Right lobe of liver (tissue), 6 donors: ENCODE measurements at places on chromosomes 16 and 17. TPM values are rescaled to one million over a fixed set of nuclear protein-coding genes. Genes with fewer than 3 reads are reported as not detected.

ZNRF1 gene
- 18.8 TPM for total RNA-seq

GDPD1 gene
- total RNA-seq: 5.8 TPM

DNA sequence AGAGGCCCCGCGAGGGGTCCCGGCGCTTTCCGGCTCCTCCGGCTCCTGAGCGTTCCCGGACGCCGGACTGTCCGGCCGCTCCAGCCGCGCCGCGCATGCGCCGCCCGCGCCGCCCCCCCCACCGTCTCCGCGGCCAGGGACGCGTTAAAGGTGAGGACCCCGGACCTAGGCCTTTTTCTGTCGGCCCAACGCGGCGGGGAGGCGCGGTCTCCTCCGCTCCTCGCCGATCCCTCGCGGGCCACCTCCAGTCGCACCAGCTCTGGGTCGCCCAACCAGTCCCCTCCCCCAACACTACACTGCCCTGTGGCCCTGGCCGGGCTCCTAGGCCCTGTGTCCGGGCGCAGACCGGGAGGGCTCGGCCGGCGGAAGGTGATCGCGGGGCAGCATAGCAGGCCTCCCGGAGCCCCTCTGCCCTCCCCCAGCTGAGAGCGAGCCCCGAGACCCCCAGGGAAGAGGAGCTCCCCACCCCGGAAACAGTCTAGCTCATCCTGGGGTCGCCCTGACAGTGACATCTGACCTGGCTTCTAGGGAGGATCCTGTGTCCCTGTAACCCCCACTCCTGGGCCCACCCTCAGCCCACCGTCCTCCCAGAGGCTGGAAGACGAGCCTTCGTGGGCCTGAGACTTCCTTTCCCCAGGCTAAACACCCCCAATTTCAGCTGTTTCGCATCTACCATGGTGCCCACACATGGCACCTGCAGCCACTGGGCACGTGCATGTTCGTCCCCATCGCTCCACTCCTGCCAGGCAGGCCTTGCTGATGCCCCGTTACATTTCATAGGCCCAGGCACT, 14.7 kb upstream of the BCAR1 start:
- H3K4me1 ChIP-seq: peaks cover 39% of the 10 kb centered on the region
- peak overlapping the region; percentile 95 for H3K4me3 ChIP-seq
- no peaks in the 10 kb centered on the region for H3K27me3 ChIP-seq
- no peaks in the 10 kb centered on the region for H3K36me3 ChIP-seq

DNA sequence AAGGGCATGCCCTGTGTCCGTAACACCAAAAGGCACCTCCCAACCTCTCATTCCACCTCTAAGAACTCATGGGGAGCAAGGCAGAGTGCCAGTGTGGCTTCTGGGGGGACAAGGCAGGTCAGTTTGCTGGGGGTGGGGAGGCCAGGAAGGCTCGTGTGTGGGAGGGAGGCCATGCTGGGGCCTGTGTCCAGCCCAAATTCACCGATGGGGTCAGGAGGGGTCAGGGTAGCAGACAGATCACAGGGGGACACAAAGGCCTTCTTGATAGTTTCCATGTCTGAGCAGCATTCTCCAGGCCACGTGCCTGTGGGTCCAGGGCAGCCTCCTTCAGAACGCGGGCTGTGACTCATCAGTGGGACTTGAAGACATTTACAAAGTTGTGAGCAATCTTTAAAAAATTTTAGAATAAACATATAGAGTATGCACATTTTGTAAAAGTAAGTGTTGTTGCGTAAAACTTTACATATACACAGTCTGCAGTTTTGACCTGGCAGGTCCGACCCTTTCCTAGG, 20.9 kb downstream of the SPACA3 start:
- DNase-seq: no peak
- H3K27ac ChIP-seq: no peak overlapping the region
- no peaks in the 10 kb centered on the region for H3K27me3 ChIP-seq

DNA sequence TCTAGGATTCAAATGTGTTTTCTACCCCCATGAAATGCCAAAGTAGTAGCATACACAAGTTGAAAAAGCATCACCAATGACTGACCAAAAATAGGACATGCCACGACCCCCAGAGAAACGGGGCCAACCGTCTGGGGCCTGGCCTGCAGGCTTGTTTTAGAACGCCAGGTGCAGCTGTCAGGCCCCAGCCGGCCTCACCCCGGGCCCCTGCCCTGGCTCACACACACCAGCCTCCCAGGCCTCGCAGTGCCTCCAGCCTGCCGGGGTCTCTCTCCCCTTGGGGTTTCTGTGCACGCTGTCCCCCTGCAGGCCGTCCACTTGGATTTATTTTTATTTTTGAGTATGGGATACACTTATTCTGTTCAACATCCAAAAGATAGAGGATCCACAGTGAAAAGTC, 7.9 kb downstream of the KATNB1 start:
- no peaks in the 10 kb centered on the region for H3K4me1 ChIP-seq
- H3K4me3 ChIP-seq: no peak overlapping the region
- no peaks in the 10 kb centered on the region for H3K36me3 ChIP-seq
- no peaks in the 10 kb centered on the region for H3K27me3 ChIP-seq
- no peak overlapping the region for H3K27ac ChIP-seq

DNA sequence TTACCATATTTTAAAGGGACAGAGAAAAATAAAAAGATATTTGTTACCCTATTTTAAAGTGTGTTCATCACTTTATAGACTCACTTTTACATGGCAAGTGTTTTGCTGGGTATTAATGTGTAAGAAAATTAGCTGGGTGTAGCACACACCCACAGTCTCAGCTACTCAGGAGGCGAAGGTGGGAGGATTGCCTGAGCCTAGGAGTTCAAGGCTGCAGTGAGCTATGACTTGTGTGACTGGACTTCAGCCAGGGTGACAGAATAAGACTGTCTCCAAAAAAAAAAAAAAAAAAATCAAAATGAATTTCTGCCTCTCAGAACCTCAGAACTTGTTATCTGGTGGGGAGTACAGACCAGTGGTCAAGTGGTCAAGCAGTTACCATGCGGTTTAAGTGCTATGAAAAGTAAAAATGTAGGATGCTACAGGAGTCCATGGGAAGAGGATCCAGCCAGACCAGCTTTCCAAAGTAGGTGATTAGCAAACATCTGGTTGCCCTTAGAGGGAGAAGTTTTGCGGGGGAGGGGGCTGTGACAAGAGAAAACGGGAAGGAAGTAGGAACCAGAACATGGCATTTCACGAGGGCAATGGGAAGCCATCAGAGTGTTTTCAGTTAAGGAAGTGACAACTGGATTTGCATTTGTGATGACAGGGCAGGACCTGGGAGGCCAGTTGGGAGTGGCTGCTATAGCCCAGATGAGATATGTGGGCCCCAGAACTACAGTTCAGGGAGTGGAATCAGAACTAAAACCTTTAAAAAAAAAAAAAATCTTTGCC, 13.9 kb downstream of the CNEP1R1 start:
- no peaks in the 10 kb centered on the region for H3K36me3 ChIP-seq
- H3K27me3 ChIP-seq: no peaks in the 10 kb centered on the region
- H3K4me1 ChIP-seq: peaks cover 12% of the 10 kb centered on the region
- no peak for DNase-seq
